ENCODE measurements at places on chromosomes 13 and 19.

GRCh38 chr19:18282788-18283141, 1.3 kb upstream of the JUND start:
- DNase-seq: no peak

DNA sequence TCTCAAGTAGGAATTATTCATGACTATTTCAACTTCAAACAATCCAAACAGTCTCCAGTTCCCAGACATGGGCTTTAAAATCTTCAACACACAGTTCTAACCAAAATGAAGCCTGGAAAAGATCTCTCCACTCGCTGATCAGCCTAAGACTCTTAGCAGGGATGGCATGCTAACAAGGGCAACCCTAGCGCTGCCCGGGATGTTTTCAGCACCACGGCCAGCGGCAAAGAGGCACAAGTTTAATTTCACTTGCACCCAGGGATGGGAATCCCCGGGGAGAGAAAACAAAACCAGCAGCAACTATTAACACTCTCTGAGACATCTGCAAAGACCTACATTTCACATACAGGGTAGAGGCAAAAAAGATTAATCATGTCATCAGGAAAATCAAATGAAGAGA, 43.0 kb downstream of the CACNA1A start:
- peak; percentile 15 for DNase-seq

GRCh38 chr13:110070046-110070445, 236.9 kb downstream of the COL4A1 start:
- DNase-seq: no peak

- no peak for DNase-seq
Observed at GRCh38 chr13:57644106-57644505, 12.6 kb downstream of the PCDH17 start.

DNA sequence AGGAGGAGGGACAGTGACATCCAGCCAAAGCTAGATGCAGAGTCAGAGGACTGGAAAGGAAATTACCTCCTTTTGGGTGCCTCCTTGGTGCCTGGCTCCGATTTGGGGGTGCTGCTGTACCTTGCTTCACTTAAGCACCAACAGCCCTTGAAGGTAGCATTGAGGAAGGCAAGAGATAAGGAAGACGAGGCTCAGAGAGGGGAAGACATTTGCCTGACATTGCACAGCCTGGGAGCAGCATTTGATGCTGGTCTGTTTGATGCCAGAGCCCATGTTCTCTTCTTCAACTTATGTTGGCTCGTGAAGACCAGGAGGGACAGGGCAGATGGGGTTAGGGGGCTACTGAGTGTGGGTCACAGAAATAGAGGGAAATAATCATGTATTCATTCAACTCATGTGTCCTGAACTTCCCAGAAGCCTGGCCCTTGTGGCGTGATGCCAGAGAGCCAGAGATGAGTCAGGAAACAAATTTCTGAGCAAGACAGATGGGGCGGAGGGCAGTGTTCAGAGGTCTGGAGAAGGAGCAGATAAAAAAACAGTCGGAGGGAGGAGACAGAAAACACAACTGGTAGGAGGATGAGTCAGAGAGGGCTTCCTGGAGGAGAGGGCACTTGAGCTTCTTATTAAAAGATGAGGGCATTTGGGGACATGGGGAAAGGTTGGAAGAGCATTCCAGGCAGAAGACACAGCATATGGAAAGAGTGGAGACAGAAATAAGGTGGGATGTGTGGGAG, 3.0 kb upstream of the C19orf81 start:
- DNase-seq: peak; percentile 54

DNA sequence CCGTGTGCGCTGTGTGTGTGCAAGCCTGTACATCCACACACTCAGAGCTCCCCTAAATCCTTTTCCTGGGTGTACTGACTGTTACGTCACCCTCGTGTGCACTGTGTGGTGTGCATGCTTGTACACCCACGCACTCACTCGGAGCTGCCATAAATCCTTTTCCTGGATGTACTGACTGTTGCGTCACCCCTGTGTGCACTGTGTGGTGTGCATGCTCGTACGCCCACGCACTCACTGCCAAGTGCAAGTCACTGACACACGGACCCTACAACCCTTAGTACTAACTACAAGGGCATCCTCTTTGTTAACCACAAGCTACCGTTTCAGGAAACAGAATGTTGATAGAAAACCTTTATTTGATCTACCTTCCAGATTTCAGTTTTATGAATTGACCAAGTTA, 983.4 kb downstream of the EFNB2 start:
- DNase-seq: no peak

DNA sequence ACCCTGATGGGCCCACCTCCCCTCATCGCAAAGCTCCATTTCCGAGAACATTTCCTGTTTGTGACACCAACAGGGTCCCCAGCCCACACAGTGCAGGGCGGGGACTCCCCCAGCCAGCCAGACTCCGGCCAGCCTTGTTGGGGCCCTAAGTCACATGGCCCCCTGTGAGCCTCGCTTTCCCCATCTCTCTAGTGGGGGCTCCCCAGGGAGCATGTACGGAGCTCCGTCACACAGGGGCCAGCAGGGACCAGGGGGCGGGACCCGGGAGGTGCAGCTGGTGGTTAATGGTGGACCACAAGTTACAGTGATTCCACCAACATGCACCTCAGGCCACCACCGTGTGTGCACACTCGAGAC, 1.7 kb downstream of the TBXA2R start:
- DNase-seq: no peak

GRCh38 chr19:39445196-39446111, at the start of gene SUPT5H:
SUPT5H (plus strand) TSS chr19:39445582; CDS start chr19:39445891, 309 bp downstream.
- DNase-seq: peak; percentile 97

GRCh38 chr13:110713642-110713952, at the start of gene ING1:
ING1 (plus strand) TSS chr13:110713700; CDS start chr13:110714150, 450 bp downstream.
- no peak for DNase-seq

GRCh38 chr19:45508417-45508860, 1.2 kb downstream of the VASP start:
- no peak for DNase-seq

DNA sequence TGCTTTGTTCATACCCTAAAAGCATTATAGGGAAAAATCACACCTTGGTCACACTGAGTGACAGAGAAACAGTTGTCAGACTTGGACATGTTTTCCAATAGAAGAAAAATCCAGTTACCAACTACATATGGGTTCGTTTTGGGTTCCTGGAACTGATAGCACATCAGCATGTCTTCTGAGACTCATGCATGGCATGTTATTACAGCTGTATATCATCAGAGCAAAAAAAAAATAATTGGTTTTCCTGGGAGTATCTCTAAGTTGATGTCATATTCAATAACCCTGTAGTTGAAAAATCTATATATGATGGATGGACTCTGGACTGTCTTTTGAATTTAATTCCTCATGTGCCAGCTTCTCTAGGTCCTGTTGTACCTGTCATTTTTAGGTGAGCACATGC, 211.6 kb downstream of the DNAJC15 start:
- no peak for DNase-seq

DNA sequence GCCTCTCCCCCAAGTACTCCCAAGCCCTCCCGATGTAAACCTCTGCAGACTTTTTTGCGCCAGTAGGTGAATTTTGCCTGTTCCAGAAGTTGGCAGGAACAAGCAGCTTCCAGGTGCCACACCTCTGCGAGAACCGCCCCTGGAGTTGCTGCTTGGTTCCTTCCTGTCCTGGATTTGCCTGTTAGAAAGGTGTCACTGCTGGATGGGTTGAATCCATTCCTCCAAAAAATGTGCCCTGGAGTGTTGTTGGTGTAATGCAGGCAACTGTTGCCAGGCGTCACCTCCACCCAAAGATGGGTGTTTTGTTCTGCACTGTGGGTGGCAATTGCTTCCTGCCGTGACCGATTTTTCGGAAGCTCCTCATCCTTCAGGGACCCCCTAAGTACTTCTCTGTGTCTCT, 5.7 kb downstream of the PGPEP1 start:
- DNase-seq: no peak

DNA sequence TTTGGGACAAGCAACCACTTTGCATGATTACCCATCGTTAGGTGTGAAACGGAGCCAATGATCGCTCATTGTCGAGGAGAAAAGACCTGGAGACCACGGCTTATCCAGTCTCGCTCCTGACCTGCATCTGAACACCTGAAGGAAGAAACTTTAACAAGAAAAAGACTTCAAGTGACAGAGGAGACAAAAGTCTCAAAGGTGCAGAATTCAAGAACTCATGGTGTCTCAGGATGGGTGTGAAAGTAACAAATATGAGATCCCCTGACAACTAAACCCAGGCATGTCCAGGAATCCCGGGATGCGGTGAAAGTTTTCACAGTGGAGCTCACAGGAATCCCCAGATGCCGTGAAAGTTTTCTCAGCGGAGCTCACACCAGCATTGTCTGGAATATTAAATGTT, 6.3 kb upstream of the ATP11A start:
- no peak for DNase-seq

GRCh38 chr13:77596777-77597176, 61.3 kb downstream of the SCEL start:
- DNase-seq: no peak

DNA sequence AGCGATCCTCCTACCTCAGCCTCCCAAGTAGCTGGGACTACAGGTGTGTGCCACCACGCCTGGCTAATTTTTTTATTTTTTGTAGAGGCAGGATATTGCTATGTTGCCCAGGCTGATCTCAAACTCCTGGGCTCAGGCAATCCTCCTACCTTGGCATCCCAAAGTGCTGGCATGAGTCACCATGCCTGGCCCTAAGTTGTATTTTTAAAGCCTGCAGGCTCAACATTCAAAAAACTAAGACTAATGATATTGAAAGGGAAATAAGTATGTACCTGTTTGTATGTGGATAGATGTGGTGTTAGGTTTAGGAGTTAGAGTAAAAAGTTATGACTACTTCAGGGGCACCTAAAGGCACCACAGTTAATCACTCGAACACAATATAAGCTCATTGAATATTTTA, 5.4 kb upstream of the IPO5 start:
- peak; percentile 35 for DNase-seq

- no peak for DNase-seq
Observed at GRCh38 chr19:31392464-31392863, 43.2 kb upstream of the TSHZ3 start.

GRCh38 chr13:36313047-36313969, 15.7 kb upstream of the CCDC169 start:
- peak; percentile 18 for DNase-seq

DNA sequence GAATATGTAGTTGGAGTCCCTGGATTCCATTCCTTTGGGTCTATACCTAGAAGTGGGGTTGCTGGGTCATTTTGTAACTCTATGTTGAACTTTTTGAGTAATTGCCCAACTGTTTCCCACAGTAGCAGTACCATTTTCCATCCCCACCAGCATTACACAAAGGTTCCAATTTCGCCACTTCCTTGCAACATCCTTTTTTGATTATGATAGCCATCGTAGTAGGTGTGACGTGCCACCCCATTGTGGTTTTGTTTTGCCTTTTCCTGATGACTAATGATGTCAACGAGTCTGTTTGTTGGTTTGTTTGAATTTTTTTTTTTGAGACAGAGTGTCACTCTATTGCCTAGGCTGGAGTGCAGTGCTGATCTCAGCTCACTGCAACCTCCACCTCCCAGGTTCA, 3.3 kb upstream of the PEX11G start:
- no peak for DNase-seq
